GM23248 (cell line): ENCODE measurements at places on chromosomes 3 and 15. TPM values are rescaled to one million over a fixed set of nuclear protein-coding genes. Genes with fewer than 3 reads are reported as not detected.
A peak's percentile ranks its signal among the peaks of the same experiment; 100 is the strongest.

- DNase-seq = peak; percentile 17
Observed at GRCh38 chr15:101105059-101105891, 146.6 kb downstream of the CHSY1 start.

DNA sequence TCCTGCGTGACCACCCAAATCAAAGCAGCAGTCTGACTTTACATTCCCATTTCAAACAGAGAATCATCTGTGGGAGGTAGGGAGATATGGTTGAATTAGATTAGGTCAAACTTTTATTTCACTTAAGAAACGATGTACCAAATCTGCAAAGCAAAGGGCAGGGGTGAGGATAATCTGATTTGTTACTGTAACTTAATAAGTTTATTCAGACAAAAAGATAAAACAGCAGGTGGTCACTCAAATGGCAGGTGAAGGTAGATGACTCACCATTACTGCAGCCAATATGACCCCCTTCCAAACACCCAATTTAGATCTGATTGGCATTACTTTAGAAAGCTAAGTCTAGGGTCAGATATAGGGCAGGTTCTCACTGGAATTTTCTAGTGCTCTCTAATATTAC, 651.0 kb upstream of the NAALADL2 start:
- DNase-seq = no peak

DNA sequence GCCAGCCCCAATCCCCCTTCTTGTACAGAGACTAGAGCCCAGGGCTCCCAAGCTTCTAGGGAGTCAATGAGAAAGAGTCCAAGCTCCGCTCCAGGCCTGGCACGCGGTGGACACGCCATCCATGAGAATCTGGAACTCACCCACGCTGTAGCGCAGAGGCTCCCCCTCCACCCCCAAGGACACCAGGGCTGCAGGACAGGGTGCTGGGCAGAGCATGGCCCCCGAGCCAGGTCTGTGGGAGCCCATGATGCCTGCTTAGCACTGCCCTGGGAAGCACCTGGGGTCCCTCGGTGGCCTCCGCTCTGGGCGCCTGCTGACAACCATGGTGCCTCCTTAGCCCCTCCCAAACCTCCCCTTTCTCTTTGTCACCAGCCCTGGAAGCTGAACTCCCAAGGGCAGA, 28.5 kb downstream of the ACSBG1 start:
- no peak for DNase-seq

Gene SLC2A2
- total RNA-seq = not detected in 2 replicates

Gene RTP1
- total RNA-seq = not detected in 2 replicates

DNA sequence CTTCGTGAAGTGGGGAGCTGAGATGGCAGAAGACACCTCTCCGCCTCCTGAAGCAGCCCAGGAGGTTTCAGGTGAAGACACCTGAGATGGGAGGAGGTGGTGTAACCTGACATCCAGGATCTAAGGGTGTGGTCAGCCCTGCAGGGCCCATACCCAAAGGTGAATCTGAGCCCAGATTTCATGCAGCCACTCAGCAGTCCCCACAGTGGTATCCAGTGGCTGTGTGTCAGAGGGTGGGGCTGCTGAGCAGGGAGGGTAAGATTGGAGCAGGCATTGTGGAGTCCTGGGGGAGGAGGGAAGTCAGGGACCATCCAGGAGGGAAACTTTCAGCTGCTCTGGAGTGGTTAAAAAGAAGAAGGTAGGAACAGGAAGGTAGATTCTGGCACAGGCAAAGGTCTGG, 46.0 kb upstream of the SMAD6 start:
- DNase-seq = no peak

- no peak for DNase-seq
Observed at GRCh38 chr3:12115849-12116248, 42.9 kb downstream of the TIMP4 start.
